ENCODE measurements at places on chromosomes 13 and 19.
A peak's percentile ranks its signal among the peaks of the same experiment; 100 is the strongest.

DNA sequence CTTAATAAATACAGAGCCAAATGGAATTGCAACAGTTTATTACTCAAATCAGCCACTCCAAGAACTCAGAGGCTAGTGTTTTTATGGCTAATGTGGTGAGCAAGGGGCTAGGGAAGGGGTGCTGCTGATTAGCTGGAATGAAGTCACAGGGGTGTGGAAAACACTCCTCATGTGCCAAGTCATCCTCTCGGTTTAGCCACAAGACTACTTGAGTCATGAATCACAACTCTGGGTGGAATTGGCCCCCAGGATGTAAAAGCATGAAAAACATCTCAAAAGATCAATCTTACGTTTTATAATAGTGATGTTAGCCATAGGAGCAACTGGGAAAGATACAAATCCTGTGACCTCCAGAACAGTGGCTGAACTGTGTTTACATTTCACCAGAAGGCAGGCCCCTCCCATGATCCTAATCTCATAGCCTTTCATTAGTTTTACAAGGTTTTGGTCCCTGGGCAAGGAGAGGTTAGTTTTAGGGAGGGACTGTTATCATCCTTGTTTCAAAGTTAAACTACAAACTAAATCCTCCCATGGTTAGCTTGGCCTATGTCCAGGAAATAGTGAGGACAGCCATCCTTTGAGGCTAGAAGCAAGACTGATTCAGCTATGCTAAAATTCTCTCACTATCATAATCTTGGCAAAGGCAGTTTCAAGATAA is 2020.1 kb upstream of the PCDH20 start:
- DNase-seq, result peak; percentile 65

DNA sequence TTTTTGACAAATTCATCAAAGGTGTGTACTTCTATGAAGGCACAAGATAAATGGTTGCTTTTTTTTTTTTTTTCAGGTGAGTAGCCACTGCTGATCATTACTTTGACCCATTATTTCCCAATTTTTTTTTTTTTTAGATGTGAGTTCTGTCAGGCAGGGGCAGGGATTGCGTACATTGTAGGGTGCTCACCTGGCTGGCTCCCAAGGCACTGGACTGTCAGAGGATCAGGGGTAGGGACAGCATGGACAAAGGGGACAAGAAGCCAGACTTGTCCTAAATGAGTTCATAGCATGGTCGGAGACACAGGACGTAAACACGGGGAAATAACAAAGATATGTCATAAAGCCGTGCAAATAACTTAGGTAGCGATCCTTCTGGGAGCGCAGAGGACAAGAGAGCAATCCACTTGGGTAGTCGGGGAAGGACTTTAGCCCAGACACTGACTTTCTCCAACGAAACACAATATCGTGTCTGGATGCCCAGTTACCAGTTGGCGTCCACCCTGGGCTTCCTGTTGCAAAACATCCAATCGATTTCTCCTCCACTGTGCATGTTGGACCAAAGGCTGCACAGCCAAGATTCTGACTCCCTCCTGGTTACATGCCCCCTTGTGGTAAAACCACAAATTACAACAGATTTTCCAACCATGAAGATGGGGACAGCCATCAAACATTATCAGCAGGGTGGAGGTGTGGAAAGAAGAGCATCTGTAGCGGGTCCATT is 27.5 kb upstream of the KATNAL1 start:
- no peak for DNase-seq

- peak; percentile 47 for DNase-seq
These were observed 31.1 kb downstream of the DNM2 start for GRCh38 chr19:10748927-10749434.

DNA sequence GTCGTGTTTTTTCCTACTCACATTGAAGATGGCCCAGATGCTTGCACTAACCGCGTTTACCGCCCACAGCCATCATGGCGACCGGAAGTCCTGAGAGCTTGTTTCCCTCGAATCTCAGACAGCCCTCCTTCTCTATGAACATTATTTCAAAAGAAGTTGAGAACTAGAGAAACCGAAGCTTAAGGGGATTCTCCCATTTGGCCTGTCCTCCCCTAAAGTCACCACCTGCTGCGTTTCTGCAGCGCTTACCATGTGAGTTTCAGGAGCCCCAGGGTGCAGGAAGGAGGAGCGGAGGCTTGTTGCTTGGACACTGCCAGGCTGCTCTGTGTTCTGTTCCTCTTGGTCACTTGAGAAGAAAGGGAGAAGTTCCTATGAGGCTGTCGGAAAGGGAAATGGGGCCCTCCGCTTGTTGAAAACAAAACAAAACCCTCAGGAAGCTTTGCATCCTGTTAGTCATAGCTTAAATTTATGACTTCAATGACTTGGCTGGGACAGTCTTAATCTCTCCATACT is 6.2 kb downstream of the CARD8 start:
- DNase-seq, result no peak

DNA sequence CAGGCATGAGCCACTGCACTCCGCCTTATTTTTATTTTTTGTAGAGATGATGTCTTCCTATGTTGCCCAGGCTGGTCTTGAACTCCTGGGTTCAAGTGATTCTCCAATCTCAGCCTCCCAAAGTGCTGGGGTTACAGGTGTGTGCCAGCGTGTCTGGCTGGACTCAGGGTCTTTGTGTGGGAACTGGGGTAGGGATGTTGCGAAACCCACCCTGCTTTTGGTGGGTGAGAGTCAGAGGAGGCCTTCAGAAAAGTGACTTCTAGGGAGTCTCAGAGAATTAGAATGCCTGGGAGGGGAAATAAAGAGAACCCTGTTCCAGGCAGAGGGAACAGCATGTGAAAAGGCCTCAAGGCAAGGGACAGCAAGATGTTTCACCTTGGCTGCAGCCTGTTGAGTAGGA is 13.2 kb downstream of the TLE5 start:
- DNase-seq, result no peak

DNA sequence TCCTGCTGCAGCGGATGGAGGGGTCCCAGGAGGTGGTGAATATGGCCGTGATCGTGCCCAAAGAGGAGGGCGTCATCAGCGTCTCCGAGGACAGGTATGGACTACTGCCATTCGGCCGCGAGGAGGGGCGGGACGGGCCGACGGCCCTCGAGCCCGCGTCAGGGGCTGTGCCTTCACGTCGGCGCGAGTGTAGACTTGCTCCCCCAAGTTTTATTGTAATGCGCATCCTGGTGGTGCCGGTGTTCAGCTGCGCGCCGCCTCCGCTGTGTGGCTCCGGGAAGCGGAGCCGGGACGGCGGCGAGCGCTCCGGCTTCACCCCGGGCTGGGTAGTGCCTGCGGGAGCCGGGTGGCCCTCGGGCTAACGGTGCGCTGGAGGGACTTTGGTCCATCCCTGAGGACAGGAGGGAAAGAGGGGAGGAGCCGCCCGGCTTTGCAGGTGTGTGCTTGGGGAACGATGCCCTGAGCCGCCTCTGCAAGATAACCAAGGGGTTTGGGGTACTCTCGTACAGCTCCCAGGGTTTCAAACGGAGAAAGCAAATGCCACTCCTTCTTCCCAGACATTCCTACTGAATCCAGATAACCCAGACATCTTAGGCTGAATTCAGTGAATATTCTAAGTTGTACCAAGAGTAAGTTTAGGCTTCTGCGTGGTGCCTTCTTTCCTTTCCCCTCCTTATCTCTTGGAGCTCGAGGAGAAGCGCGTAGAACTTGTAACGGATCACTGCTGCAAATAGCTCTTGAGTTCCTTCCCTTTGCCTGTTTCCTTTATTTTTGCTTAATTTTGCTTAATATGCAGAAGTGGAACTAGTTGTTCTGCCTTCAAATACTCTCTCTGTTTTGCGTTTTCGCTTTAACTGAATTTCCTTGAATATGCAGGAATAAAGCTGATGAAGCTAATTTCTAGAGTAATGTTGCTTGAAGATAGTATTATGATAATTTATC is 740 bp downstream of the WDFY2 start:
- peak; percentile 46 for DNase-seq

GRCh38 chr13:53206455-53206854 is 177.8 kb downstream of the OLFM4 start:
- no peak for DNase-seq

GRCh38 chr13:39729156-39729555 is 73.7 kb downstream of the COG6 start:
- DNase-seq, result no peak

DNA sequence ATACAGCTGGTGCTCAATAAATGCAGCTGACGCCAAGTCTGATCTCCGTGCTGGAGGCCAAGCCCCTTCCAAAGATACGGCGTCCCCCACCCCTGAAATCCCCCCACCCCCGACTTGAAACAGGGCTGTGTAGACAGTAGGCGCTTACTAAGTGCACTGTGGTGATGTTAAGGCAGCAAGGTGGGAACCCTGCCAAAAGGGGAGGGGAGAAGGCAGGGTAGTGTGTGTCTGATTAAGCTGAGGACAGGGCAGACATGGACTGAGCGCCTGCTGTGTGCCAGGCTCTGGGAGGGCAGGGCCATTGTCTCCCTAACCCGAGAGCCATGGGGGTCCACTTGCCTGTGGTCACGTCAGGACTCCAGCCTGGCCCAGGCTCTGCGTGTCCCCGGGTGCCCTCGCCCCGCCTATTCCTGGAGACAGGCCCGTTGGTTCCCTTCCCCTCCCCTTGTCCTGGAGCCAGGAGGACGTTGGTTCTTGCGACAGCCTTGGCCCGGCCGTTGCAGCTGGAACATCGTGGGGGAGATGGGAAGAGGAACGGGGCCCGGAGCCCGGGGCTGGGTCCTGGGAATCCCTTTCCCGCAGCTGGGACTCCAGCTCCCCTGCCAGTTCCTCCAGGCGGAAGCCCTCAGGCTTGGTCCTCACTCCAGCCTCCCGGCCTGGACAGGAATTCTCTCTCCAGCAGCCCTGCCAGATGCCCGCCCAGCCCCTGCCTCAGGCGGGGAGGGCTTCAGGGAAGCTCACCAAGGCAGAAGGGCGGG is 1.7 kb upstream of the ELANE start:
- peak; percentile 92 for DNase-seq

DNA sequence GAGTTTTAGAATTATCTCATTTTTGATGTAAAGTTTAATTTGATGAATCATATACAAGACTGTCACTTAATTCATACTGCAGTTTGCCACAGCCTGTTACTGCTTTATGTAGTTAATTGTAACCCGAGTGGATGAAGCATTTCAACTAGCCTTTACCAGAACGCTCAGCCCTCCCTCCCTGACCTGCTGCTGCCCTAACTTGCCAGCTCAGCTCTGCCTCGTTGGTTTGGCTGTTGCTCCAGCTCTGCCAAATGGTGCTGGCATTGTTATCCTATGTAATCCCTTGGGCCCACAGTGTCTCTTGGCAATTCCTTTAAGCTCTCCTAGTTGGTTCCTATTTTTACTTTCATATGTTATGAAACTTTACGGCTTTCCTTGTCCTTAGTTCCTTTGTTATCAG is 113.3 kb downstream of the LMO7 start:
- DNase-seq, result peak; percentile 29

DNA sequence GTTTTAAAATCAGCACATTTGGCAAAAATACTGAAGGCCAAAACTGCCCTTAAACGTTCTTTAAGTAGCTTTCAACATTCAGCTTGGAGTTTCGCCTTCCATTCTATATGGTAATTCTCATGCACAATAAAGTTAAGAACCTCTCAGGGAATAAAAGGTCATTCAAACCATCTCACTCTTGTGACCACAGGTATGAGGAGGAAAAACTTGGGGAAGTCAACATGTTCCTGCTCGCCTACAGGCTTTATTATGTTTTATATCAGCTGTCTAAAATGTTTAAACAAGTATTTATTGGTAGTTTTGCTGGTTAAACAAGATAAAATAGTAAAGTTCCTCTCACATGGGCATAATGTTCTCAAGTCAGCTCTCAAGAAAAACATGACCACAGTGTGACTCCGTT is 19.9 kb upstream of the TM9SF2 start:
- DNase-seq, result no peak

DNA sequence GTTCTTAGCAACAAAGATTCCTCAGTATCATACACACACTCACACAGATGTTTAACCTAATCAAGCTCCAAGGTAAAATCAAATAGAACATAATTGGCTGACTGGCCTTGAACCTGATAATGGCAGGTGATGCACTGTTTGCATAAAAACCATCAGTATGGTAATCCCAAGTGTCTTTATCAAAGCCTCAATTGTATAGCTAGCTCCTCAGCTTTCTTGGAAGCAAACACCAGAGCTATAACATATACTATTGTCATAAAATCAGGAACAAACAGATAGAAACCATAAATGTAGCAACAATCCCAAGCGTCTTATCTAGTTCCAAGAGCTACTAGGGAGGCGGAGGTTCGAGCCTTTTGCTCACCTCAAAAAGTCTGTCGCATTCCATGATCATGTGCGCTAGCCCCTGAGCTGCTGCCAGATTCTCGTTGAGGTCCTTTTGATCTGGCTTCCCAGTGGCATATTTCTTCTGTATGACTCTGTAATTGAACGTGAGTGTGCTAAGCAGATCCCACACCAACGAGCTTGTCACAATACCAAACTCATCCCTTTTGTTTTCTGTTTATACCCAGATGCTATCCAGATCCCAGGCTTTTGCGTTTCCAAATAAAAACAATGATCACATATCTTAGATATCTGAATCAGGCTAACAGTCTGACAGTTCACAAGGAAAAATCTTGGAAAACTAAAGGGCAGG is 95.3 kb downstream of the KL start:
- DNase-seq, result peak; percentile 49

- DNase-seq, result no peak
These were observed 8.8 kb upstream of the TNFSF9 start for GRCh38 chr19:6521718-6522646.

GRCh38 chr13:50646070-50646469 is 197.4 kb downstream of the DLEU7 start:
- no peak for DNase-seq

GRCh38 chr19:2191456-2192310 is 27.9 kb downstream of the DOT1L start:
- DNase-seq, result no peak

- peak; percentile 52 for DNase-seq
These were observed 441 bp upstream of the ZNF559 start for GRCh38 chr19:9323557-9323918.

GRCh38 chr19:49802836-49803528 is 10.1 kb downstream of the FUZ start:
- DNase-seq, result no peak

DNA sequence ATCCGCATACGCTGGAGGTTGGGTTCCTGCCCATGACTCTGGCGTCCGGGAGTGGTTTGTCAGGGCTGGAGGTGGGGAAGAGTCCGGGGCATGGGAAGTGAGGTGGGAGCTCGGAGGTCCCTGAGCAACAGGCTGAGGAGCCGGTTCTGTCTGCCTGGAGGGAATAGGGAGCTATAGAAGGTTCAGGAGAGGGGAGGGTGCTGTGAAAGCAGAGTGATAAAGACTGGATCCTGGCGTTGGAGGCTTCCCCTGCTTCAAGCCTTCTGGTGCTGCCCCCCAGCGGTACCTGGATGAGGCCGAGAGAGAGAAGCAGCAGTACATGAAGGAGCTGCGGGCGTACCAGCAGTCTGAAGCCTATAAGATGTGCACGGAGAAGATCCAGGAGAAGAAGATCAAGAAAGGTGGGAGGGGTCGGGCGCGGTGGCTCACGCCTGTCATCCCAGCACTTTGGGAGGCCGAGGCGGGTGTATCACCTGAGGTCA is 2.6 kb downstream of the HMG20B start:
- DNase-seq, result no peak

Data from GM03348 (cell line).